Stimulated activated CD8-positive, alpha-beta memory T cell treated with anti-CD3 and anti-CD28 coated beads, Interleukin-7, amount 100 ng/mL, for 1 hour (primary cell): ENCODE measurements at places on chromosomes 5 and 9.

GRCh38 chr9:86941197-86941596 lies 6.1 kb downstream of the GAS1 start:
- DNase-seq, result no peak

DNA sequence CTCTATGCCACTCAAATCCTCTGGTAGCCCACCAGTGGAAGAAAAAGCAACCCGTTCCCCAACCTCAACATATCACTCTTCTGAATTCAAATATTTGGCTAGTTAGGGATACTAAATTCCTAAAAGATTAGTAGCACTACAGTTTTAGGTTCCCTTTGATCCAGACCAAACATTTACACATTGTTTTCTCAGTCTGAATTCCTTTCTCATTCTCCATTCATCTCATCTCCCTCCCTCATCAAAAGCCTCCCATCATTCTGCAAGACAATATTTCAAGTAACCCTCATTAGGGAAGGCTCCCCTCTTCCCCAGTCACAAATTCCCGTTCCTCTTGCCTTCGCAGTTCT lies 26.3 kb downstream of the ADAM19 start:
- no peak for DNase-seq

- no peak for DNase-seq
Measured at GRCh38 chr5:72006361-72006760, 100.9 kb upstream of the MAP1B start.

GRCh38 chr9:120893611-120894307 lies 16.8 kb upstream of the PHF19 start:
- no peak for DNase-seq

DNA sequence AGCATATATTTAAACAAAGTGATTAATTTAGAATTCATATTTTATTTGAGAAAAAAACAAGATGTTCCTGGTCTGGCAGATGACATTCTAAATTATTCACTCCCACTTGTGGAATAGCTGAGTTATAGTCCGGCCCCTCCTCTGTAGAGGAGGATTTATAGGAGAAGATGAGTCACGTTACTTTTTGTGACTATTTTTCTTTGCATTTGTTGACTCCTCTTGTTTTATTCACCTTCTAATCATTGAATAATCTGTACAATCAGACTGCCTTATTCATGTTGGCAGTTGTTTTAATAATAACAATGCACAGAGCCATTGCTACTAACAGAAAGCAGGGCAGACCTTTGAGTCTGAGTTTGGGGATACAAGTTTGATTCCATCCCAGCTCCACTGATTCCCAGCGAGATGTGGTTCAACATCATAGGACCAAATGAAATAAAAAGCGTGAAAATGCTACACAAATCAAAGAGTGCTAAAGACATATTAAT lies 23.2 kb downstream of the DOCK8 start:
- no peak for DNase-seq

DNA sequence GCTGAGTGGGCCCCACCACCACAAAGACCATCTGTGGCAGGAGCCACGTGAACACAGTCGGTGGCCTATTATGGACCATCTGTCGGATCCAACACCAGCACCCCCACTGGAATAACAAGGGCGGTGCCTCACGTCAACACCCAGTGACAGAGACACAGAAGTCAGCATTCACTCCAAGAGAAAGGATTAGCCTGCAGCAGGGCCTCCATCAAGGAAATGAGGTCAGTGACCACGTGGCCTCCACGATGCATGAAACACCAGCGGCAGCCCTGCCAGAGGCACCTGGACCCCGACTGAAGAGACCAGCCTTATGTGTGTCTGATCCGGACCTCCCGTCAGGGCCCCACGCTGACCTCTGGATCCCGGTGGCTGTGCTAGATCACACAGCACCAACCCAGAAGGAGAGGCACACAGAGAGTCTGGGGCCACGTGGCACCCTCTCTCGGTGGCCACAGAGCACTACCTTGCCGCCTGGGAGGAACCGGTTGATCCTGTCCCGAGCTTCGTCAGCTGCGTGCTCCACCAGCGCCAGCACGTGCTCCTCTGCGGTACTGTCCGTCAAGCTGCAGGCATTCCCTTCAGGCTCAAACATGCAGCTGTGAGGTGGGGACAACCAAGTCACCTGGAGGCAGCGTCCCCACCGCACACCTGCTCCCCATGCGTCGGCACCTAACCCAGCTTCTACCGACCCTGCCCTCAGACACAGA lies 9.0 kb downstream of the BRD9 start:
- DNase-seq, result no peak

- no peak for DNase-seq
Measured at GRCh38 chr9:113638490-113638889, 175.0 kb downstream of the RGS3 start.

GRCh38 chr5:38569180-38569579 lies 12.7 kb upstream of the LIFR start:
- no peak for DNase-seq

DNA sequence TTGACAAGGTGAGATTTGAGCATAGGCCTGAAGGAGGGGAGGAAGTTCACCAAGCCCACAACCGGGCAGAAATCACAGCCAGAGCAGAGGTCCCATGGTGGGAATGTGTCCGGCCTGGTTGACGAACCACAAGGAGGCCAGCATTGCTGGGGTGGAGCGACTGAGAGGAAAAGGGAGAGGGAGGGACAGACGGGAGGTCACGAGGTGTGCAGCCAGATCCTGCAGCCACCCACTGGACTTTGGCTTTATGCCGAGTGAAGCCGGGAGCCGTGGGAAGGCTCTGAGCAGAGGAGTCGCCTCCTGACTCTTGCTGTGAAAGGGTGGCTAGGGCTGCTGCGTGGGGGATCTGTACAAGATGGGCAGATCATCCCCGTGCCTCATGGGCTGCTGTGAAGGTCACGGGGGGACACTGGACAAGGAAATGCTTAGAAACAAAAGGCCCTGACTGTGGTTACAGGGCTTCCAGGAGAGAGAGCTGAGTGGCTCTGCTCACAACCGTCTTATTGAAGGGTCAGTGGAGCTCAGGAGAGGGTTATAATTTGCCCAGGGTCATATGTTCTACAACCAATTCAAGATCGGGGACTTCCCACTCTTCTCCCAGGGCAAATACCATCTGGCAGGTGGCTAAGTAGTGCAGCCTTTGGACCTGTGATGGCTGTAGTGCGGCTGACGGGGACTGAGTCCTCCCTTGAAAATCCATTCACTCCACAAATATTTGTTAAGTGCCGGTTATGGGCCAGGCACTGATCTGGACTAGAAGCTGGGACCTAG lies 15.6 kb upstream of the CD74 start:
- no peak for DNase-seq

- no peak for DNase-seq
Measured at GRCh38 chr9:77598991-77599390, 49.1 kb downstream of the GNA14 start.

DNA sequence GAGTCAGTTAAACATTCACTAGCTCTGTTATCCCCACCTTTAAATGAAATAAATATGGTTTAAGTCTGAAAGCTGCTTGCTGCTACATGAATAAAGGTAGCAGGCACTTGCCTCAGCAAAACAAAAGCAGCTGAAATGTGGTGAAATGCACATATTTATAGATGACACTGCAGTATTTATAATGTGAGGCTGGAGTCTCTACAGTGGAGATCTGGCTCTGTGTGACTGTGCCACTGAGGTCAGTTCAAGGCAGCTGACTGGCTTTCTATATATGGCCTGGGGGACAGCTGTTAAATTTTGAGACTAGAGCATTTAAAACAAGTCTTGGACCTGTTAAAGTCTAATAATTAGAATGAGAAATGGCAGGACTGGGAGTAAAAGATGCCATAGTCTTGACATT lies 859.6 kb upstream of the SEMA6A start:
- no peak for DNase-seq

GRCh38 chr9:8917956-8918739 lies 1118.6 kb upstream of the DMAC1 start:
- DNase-seq, result no peak

- no peak for DNase-seq
Measured at GRCh38 chr5:1002836-1003235, 5.8 kb upstream of the NKD2 start.

- DNase-seq, result no peak
Measured at GRCh38 chr5:10161778-10162177, 87.9 kb downstream of the ATPSCKMT start.

- no peak for DNase-seq
Measured at GRCh38 chr9:132350861-132351315, 3.9 kb downstream of the SETX start.

DNA sequence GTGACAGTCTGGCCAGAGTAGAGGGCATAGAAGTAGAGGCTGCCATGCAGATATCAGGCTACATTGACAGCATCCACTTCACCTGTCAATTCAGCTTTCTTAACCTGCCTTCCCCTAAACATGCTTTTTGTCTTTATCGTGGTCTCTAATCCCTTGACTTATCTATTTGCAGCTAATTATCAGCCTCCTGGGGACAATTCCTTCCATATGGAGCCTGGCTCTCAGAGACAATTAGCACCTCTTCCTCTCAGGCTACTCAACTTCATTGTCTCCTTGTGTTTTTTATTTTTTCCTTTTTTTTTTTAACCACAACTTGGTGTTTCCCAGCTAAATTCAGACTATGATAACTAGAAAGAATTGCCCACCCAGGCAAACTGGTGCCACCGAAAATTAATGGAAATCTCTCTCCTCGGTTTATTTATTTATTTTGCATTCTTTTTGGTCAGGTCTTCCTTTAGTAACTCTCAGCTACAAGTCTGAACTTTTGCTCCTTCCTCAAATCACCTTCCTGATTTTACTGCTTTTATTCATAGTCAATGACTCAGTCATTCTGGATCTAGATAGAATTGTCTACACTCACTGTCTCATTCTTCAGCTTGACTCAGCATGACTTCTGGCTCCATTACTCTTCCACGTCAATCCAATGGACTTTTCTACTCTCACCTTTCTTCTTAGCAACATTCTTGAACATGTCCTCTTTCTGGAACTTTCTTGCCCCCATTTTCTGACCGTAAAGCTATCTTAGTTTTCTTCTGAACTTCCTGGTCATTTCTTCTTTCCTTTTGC lies 63.0 kb upstream of the BASP1 start:
- DNase-seq, result no peak

DNA sequence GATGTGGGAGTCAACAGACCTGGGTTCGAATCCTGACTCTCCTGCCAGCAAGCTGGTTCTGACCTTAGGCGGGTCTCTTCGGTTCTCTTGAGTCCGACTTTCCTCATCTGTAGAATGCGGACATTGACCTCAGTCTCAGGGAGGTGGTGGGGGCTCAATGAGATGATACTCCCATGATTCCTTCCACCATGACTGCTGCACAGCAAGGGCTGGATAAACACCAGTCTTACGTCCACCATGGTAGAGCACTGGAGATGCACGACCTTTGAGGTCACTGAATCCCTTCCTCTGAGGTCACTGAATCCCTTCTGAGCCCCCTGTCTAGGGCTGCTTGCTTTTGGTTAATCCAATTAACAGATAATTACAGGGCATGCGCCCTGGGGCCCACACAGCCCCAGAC lies 12.5 kb upstream of the SMIM23 start:
- no peak for DNase-seq

DNA sequence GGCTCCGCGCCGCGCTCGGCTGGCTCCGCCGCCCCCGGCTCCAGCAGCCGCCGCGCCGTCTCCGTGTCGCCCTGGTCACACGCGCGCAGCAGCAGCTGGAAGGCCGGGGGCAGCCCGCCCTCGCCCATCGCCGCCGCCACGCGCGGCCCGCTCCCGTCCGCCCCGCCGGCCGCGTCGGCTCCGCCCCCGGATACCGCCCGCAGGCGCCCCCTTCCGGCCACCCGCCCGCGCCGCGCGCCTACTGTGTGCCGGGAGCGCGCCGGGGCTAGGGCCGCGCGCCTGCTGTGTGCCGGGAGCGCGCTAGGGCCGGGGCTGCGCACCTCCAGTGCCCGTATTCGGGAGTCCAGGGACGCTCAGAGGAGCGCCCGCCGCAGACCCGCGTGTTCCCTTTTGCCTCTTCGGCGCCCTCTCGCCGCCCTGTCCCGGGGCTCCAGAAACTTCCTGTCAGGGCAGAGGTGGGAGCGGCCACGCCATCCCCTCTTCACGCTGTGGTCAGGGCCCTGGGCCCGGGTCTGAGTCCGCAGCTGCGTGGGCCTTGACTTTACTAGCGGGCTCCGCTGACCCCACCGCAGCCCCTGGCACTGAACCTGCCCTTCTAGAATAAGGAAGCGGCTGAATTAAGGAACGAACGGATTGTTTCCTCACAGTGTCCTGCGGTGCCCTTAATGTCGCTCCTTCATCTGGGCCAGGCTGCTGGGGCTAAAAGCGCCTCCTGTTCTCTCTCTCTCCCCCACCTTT lies at the start of gene ANKS6:
Gene ANKS6, minus strand, starts transcription at position 192 of the 738 bp plus-strand sequence. Its CDS starts 64 bp downstream, at position 128.
- peak; percentile 63 for DNase-seq

DNA sequence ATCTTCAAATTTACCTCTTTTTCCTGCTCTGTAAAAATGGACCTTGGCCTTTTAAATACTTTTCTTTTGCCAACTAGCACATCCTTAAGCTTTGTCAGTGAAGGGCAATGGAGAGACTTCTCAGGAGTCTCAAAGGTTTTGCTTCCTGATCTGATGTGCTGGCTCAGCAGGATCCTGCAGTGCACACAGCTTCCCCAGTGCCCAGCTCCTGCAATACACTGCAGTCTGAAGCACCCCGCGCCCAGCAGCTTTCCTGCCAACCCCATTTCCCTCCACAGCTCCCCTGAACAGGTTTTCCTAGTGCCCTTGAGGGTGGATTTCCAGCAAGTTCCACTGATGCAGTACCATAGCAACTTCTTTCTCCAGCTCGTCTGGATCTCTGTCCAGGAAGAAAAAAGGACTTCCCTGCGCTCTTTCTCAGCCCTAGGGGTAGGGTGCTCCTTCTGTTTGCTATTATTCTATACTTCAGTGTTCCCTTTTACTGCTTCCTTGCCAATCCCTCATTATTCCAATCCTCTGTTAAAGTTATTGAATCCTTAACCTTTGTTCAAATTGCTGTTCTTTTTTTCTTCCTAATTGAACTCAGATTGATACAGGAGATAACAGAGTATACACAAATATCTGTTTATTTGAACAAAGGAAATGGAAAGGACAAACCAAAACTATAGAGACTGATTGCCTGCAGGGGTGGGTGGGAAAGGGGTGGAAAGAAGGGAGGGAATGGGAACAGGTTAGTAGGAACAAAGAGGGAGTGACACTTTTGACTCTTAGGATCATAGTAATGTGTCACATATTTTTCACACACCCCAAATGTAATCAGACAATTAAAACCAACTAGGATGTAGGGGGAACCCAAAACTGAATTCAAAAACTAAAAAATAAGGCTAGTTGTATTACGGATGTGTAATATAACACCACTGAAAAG lies 8.5 kb downstream of the SNAPC3 start:
- no peak for DNase-seq

DNA sequence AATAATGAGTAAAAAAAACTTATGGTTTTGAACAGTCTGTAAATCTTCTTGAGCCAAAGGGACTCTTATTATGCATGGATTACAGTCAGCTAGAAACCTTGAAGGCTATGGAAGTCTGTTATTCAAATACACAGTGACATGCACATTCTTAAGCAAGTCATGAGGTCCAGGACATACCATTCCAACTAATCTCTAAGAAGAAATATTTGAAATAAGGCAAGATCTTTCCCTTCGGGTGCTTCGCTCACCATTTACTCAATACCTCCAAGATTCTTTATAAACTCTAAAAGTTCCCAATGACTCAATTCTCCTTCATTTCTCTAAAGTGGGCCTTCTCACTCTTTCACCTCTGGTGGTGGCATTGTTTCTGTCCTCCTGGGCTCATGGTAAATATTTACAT lies 811.0 kb downstream of the NR2F1-AS1 start:
- no peak for DNase-seq

GRCh38 chr5:39137819-39138451 lies 63.7 kb upstream of the RICTOR start:
- no peak for DNase-seq
